HT1080 (cell line): ENCODE measurements at places on chromosomes 3 and 15. TPM values are rescaled to one million over a fixed set of nuclear protein-coding genes. Genes with fewer than 3 reads are reported as not detected.

- no peak for DNase-seq
Measured at GRCh38 chr15:62118520-62119226, 46.4 kb downstream of the C2CD4B start.

- no peak for DNase-seq
Measured at GRCh38 chr3:38133209-38133556, 3.7 kb downstream of the ACAA1 start.

DNA sequence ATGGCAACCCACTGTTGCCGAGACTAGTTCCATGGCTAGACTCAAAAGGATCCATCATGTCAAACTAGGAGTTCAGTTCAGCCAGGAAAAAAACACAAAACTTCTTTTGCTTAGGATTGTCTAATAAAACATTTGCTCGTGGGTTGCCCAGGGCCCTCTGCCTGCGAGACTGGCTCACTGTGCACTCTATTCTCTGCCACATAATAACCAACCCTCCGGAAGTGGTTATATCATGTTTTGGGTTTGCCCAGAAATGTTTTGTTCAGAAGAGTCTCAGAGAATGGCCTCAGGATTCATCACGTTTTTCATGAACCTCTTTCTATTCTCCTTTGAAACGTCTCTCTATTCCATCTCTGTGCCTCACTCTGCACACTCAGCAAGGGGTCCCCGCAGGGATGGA, 216.1 kb downstream of the SV2B start:
- no peak for DNase-seq

DNA sequence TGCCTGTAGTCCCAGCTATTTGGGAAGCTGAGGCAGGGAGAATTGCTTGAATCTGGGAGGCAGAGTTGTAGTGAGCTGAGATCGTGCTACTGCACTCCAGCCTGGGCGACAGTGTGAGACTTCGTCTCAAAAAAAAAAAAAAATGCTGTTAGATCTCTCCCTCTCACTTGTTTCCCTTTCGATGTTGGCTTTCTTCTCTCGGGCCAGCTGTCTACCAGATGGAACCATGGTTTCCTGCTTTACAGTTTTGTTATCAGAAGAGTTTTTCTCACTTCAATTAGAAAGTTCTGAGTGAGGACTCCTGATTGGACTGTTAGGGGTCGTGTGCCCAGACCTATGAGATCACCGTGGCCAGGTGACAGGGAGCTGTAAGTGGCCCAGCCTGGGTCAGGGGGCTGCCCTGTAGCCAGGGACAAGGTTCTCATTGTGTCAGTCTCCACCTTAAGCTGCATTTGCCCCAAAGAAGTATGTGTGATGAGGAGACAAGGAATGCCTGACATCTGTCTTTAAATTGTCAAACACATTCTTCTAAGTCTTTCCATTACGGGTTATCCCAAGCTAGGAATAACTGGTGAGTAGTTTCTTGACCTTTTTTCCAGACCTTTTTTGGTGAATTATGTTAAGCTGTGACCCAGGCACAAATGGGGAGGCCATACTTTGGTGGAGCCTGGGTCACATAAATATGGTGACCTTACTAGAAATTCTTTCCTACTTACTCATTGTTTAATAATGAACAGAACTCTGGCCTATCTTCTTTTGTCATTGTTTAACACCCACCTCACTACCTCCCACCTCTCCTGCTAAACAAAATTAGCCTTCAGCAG, 25.2 kb downstream of the SNAPC5 start:
- no peak for DNase-seq

DNA sequence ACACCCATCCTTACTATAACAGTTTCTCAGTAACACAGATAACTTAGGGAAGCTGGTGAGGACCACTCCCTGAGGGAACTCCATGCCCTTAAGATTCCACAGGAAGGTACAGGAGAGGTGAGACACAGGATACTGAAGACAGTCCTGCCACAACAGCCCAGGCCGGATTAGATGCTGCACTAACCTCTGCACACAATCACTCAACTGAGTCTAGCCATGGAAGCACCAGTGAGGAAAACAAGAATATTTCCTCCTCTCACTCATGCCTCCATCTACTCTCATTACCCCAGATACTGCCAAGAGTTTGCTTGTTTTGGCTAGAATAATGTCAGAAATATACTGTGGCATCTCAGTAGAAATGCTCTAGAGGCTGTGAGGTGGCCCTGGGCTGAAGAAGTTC, 3.7 kb downstream of the ANO10 start:
- DNase-seq: no peak

DNA sequence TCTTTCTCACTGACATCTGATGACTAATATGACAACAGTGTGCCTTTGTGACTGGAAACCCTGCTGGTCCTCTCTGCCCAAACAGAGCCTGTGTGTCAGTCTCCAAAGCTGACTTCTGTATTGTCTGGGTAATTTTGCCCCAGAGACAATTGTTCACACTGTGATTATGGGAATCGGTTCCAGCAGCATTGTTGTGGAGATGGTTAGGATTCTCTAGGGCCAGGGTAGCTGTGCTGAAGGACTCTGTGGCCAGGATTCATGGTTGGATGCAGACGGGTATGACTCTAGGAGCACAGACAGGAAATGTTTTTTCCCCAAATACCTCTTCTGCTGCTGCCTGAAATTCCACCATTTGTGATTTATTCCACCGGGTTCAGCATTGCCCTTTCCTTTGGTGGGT, 57.5 kb upstream of the ITGA11 start:
- no peak for DNase-seq

DNA sequence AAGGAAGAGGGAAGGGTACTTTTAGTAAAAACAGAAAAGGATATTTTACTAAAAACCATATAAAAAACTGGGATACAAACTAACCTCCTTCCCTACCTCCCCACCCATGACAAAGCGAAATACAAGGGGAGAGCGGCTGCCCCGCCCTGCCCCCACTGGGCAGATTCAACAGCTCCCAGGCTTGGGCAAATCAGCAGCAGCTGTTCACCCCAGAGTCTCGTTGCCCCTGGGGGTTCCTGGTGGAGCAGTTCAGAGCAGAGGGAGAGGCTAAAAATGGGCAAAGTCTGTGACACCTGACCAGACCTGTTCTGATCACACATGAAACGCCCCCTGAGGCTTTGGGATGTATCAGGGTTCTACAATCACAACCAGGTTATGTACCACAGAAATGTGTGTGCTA, 2.5 kb upstream of the ETFA start:
- no peak for DNase-seq

DNA sequence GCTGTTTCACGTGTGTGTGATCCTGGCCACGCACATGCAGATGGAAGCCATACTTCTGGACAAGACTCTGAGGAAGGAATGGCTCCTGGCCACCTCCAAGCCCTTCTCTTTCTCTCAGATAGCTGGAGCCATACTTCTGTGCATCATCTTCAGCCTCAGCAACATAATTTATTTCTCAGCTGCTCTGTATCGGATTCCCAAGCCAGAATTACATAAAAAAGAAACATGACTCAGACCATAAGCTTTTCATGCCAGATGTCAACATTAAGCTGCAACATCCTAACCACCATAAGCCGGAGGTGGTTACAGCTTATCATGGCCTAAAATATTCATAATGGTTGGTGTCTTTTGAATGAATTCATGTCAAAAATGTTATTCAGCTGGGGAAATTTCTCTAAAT, 10.6 kb upstream of the KIF23 start:
- peak; percentile 84 for DNase-seq

GRCh38 chr3:131976448-131976847, 58.4 kb downstream of the CPNE4 start:
- DNase-seq: no peak

DNA sequence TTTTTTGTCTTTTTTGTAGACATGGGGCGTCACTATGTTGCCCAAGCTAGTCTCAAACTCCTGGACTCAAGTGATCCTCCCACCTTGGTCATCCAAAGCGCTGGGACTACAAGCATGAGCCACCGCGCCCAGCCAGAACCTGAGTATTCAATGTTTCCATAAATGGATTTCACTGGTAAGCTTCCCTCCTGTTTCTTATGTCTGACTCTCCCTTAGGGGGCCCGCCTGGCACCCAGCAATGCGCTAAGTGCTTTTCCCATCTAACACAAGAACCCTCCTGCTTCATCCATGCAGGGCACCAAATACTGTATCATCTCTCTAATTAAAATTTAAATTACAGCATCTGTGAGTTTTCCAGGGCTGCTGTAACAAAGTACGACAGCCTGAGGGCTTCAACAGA, 44.9 kb downstream of the KLF15 start:
- no peak for DNase-seq

DNA sequence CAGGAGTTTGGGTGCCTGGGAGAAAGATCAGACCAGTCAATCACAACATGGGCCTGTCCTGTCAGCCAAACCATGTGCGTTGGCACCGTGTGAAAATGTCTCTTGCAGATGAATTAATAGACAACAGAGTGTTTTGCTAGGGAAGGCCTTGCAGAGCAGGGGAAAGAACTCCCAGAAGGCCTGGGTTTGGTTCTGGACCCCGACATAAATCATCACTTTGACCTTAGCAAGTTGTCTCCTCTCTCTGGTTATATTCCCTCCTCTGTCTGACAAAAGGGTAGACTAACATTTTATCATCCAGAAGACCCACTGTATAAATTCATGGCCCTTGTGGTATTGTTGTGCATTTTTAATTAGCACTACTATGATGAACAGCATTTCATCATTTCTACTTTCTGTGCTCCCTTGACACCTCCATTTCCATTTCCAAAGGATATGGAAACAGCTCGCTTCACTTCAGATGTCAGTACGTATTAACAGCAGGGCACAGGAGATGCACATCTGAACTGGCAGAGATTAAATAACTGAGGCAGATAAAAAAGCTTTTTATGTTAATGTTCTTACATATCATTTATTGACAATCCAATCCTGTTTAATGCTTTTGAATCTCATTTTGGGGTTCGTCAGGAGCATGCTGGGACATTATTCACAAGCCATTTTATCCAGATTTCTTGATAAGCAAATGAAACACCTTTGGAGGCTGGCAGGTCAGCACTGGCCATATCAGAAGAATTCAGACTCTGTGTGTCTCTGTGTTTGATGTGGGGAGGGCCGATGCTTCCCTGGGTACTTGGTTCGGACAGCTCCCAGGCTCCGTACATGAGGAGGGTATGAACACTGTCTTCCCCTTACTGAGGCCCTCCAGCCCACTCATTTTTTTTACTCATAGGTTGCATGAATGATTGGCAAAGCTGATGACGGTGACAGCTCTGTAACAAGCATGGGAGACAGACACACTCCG, 28.2 kb upstream of the IL12A start:
- no peak for DNase-seq

ERC2 gene
- total RNA-seq: 0.37 and 0.59 TPM in 2 replicates

KLHL40 gene
- not detected in 2 replicates for total RNA-seq

FRG2C gene
- not detected in 2 replicates for total RNA-seq

REC114 gene
- total RNA-seq: 0.13 TPM in 1 of 2 replicates, not detected in the other

PLA1A gene
- total RNA-seq: not detected in 2 replicates

XYLB gene
- 11.0 and 11.6 TPM in 2 replicates for total RNA-seq

RASL12 gene
- total RNA-seq: not detected in 2 replicates
